SHP77 (cell line): ENCODE measurements at places on chromosomes 6 and 20.

GRCh38 chr6:69668916-69669315 is 127.9 kb downstream of the LMBRD1 start:
- DNase-seq = no peak

DNA sequence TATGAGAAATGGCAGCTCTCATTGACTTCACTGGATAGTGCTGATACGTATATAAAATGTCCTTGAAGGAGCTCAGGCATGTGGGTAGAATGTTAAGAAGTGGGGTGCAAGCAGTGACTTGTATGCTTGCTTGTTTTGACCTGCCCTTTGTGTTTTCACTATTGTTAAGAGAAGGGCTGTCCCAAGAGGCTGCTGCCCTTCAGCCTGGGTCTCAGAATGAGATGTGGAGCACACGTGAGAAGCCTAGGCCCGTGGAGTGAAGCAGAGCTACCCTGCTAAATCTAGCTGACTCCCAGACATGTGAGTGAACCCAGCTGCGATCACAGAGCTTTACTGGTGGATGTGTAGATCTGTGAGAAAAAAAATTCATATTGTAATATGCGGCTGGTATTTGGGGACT is 305.3 kb upstream of the RGS17 start:
- no peak for DNase-seq

DNA sequence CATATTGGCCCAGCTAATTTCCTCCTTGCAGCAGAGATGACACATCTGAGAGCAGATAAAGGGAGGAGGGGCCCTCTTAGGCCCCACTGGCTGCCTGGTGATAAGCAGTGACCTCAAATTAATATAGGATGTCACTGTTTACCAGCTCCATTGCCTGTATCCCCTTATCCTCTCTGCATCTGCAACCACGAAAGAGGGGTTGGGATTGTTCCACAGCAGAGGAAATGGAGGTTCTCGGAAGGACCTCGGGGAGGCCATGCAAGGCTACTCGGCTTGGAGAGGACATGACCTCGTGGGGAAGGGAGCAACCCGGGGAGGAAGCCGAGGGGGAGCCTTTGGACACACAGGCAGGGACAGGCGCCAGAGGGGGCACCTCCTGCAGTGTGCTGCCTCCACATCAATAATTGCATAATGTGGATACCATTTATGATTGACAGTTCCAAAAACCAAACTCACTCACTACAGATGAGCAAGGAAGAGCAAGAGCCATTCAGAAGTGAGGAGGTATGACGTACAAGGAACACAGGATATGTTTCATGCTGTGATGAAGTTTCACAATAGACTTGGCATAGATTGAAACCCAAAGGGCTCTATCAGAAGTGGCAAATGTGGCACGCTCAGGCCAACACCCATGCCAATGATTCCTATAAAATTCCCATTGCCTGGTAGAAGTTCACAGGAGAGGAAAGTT is 177.2 kb upstream of the RNF24 start:
- no peak for DNase-seq

- DNase-seq = no peak
These were observed 71.2 kb upstream of the AFDN start for GRCh38 chr6:167755461-167755860.

- no peak for DNase-seq
These were observed 246.6 kb downstream of the PHF3 start for GRCh38 chr6:63882208-63882607.

DNA sequence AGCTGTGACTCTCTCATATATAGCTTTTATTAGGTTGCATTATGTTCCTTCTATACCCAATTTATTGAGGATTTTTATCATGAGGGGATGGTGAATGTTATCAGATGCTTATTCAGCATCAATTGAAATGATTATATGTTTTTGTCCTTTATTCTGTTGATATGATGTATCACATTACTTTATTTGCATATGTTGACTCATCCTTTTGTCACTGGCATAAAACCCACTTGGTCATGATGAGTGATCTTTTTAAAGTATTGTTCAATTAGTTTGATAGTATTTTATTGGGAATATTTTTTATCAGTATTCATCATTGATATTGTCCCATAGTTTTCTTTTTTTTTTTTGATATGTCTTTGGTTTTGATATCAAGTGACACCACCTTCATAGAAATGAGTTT is 529.9 kb downstream of the MMUT start:
- DNase-seq = no peak

GRCh38 chr6:138931660-138932059 is 56.4 kb downstream of the REPS1 start:
- DNase-seq = no peak

DNA sequence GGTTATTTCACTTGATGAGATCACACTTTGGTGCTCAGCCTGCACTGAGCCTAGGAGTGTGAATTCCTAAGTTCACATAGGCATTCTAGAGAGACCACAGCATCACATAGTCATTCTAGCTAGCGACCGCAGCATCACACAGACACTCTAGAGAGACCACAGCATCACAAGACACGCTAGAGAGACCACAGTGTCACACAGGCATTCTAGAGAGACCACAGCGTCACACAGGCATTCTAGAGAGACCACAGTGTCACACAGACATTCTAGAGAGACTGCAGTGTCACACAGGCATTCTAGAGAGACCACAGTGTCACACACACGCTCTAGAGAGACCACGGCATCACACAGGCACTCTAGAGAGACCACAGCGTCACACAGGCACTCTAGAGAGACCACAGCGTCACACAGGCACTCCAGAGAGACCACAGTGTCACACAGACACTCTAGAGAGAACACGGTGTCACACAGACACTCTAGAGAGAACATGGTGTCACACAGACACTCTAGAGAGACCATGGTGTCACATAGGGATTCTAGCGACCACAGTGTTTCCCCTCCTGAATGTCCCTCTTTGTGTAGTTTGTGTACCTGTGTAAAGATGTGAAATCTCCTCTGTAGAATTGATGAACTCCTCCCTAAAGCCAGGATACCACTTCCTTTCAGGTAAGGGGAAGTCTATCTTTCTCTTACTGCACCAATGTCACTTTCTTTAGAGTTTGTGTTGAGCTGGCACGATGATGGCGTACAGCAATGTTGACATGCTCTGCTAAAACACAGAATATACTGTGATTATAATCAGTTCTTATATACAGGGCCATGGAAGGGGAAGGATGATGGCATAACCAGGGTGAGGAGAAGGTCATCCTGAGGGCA is 169.4 kb downstream of the ZDHHC14 start:
- DNase-seq = no peak

DNA sequence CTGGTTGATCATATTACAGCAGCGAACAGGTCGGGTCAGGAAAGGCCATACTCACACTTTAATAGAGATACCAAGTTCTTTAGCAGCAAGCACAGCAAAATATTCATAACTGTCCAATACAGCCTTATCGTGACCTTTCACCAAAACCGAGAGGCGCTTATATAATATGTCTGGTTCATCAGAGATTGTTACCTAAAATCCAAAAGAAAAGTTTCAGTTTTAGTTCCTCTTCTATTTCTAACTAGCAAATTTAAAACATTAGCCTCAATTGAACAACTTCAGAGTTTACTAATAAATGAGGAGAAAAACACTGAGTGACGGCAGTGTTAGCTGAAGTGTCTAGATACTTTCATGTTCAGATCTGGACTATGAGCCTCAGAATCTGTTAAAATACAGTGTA is 5.9 kb downstream of the MRPS10 start:
- no peak for DNase-seq
